Activated T-helper 2 cell treated with anti-CD3 and anti-CD28 coated beads, Interferon-gamma antibody, Interleukin-2, Interleukin-4, amounts not matched to agents 10 μg/mL and 5 μg/mL and 100 μg/mL, durations not matched to agents 14 hours and 24 hours and 36 hours (primary cell): ENCODE measurements at places on chromosomes 4 and X.

DNA sequence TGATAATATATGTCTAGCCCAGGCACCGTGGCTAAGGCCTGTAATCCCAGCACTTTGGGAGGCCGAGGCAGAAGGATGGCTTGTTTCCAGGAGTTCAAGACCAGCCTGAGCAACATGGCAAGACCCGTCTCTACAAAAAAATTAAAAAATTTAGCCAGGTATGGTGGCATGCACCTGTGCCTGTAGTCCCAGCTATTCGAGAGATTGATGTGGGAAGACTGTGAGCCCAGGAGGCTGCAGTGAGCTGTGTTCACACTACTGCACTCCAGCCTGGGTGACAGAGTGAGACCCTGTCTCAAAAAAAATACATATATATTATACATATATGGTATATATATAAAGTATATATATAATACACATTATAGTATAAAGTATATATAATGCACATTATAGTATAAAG, 162.0 kb upstream of the MAB21L2 start:
- no peak overlapping the region for H3K27ac ChIP-seq
- peaks cover 3% of the 10 kb centered on the region for H3K4me1 ChIP-seq
- H3K27me3 ChIP-seq, result no peaks in the 10 kb centered on the region
- DNase-seq, result no peak
- H3K36me3 ChIP-seq, result no peaks in the 10 kb centered on the region
- no peak overlapping the region for H3K4me3 ChIP-seq

GRCh38 chrX:45716750-45717149, 516.1 kb upstream of the DIPK2B start:
- H3K4me1 ChIP-seq, result peaks cover 37% of the 10 kb centered on the region
- H3K4me3 ChIP-seq, result no peak overlapping the region
- H3K27me3 ChIP-seq, result no peaks in the 10 kb centered on the region
- no peak overlapping the region for H3K27ac ChIP-seq
- no peaks in the 10 kb centered on the region for H3K36me3 ChIP-seq

DNA sequence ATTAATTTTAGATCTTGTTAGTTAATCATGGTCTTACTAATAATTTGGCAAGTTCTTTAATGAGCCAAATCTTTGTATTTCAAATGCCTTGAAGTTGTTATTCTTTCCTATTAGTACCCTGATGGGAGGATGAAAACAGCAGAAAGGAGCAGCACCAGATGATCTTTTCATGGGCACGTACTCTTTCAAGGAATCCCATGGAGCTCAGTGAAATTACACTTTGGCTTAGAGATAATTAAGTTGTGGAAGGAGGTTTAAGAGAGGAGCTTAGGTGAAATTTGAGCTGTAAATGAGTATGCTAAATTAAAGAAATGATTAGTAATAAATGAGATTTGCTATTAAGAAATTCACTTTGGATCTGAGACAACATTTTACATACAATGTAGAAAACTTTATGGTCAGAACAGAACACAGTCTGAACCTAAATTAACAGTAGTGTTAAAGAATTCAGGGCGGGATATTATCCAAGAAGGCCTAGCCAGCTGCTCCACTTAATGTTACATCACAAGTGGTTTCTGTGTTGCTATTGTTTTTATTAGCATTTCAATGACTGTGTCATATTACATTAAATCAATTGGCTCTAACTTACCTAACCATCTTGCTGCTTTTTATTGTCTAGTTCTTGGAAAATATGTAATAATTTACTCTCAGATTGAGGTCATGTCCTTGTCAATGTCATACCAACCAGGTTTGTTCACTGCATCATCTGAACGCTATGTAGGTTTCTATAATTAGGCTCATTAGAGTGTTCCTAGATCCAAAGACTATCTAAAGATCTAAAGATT, 3.9 kb downstream of the MTHFD2L start:
- H3K4me1 ChIP-seq, result peaks cover 30% of the 10 kb centered on the region
- peaks cover 4% of the 10 kb centered on the region for H3K27me3 ChIP-seq
- peaks cover 48% of the 10 kb centered on the region for H3K36me3 ChIP-seq
- no peak for DNase-seq
- H3K27ac ChIP-seq, result no peak overlapping the region

DNA sequence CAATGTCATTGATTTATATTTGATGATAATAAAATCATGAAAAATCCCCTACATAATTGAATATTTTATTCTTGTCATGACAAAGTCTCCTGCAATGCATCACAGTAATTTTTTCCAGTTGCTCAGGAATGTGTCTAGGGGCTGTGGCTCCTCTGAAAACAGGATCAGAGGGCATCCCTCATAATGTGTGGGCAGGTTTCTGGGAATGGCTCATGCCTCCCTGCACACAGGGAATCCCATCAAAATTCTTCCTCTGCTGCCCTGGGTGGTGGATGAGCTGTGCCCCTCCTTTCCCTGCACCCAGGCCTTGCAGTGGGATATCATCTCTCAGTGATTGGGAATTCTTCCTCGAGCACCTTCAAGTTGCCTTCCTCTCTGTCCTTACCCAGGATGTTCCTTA, 20.4 kb upstream of the PUDP start:
- no peaks in the 10 kb centered on the region for H3K27me3 ChIP-seq
- H3K36me3 ChIP-seq, result no peaks in the 10 kb centered on the region
- DNase-seq, result no peak
- H3K27ac ChIP-seq, result no peak overlapping the region

DNA sequence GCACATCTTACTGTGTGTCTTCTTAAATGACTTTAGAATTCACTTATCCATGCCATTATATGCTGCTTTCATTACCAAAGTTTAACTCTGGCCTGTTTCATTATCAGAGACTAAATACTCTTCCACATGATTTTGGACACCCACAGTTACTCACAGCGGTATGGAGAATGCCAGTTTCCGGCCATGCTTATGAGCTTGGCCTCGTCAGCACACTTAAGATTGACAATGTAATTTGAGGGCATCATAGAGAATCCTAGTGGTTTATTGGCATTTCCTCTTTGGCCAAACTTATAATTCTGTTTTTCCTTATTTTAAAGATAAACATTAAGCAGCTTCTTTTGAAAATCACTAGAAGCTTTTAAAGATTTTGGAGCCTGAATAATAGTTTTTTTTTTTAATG, 104.5 kb downstream of the IRF2 start:
- H3K4me1 ChIP-seq, result peaks cover 17% of the 10 kb centered on the region
- no peak for DNase-seq
- H3K27me3 ChIP-seq, result no peaks in the 10 kb centered on the region
- H3K27ac ChIP-seq, result no peak overlapping the region

DNA sequence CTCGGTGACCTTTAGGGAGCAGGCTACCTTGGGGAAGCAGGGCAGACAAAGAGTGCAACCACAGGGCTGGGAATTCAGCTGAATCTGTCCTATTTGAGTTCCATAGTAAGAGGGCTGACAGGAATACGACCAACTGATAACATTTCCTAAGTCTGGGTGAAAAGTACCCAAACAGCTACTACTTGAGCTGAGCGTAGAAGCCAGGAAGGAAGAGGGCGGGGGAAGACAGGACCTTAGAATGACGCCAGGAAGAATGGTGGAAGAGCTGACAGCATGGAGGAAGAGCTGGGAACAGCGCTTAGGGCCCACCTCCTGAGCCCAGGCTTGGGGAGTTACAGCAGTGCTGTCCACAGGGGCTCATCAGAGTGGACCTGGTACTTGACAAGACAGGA, 14.4 kb downstream of the MECP2 start:
- H3K27ac ChIP-seq, result peak overlapping the region; percentile 10
- no peak overlapping the region for H3K4me3 ChIP-seq
- H3K27me3 ChIP-seq, result no peaks in the 10 kb centered on the region
- H3K4me1 ChIP-seq, result peaks cover 20% of the 10 kb centered on the region

- H3K4me3 ChIP-seq, result no peak overlapping the region
- peaks cover 14% of the 10 kb centered on the region for H3K4me1 ChIP-seq
- no peaks in the 10 kb centered on the region for H3K36me3 ChIP-seq
- DNase-seq, result no peak
- H3K27ac ChIP-seq, result no peak overlapping the region
Observed at GRCh38 chrX:39726771-39727170, 371.0 kb downstream of the BCOR start.

DNA sequence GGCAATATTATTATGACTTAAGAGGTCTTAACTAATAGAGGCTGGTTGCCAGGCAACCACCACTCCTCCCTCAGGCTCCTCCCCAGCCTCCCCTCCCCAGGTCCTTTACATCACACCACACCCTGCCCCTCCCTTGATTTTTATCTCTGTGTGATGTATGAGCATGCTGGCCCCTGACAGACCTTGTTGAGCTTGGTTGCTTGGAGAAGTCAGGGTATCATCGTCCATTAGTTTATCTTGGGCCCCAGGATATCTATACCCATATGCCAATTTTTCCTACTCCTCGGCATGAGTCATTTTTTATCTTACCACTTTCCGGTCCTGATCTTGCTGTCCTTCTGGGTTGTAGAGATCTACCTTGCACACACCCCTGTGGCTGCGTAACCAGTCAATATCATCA, 2.5 kb downstream of the AKAP4 start:
- H3K27ac ChIP-seq, result no peak overlapping the region
- no peaks in the 10 kb centered on the region for H3K36me3 ChIP-seq
- H3K4me3 ChIP-seq, result no peak overlapping the region
- peaks cover 6% of the 10 kb centered on the region for H3K4me1 ChIP-seq
- peaks cover 7% of the 10 kb centered on the region for H3K27me3 ChIP-seq

DNA sequence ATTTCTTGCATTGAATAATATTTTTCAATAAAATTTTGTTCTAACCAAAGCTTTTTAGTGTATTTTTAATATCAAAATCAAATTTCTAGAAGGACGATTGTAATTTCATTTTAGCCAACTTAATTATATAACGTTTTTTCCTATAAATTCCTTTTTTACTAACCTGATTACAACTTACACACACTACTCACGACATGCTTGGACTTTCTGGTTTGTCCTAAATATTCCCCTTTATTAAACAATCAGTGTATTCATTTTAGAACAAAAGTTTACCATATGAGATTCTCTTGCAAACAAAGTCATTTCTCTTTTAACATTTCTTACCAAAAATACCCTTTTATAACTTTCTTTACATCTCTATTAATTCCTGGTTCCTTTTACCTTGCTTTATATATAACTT, 173.7 kb downstream of the PWWP3B start:
- no peaks in the 10 kb centered on the region for H3K4me1 ChIP-seq
- no peak for DNase-seq
- no peak overlapping the region for H3K27ac ChIP-seq
- H3K27me3 ChIP-seq, result no peaks in the 10 kb centered on the region
- H3K4me3 ChIP-seq, result no peak overlapping the region

- no peak overlapping the region for H3K4me3 ChIP-seq
- no peak for DNase-seq
- no peaks in the 10 kb centered on the region for H3K36me3 ChIP-seq
- peaks cover 2% of the 10 kb centered on the region for H3K27me3 ChIP-seq
Observed at GRCh38 chrX:130915302-130915701, 12.3 kb upstream of the ENOX2 start.

- no peaks in the 10 kb centered on the region for H3K27me3 ChIP-seq
- no peaks in the 10 kb centered on the region for H3K36me3 ChIP-seq
- no peak overlapping the region for H3K27ac ChIP-seq
- H3K4me1 ChIP-seq, result no peaks in the 10 kb centered on the region
- H3K4me3 ChIP-seq, result no peak overlapping the region
Observed at GRCh38 chr4:75101906-75102786, 169.2 kb downstream of the PARM1 start.

- peaks cover 60% of the 10 kb centered on the region for H3K36me3 ChIP-seq
- H3K4me1 ChIP-seq, result peaks cover 24% of the 10 kb centered on the region
- DNase-seq, result no peak
Observed at GRCh38 chr4:3124070-3124767, 49.7 kb downstream of the HTT start.

DNA sequence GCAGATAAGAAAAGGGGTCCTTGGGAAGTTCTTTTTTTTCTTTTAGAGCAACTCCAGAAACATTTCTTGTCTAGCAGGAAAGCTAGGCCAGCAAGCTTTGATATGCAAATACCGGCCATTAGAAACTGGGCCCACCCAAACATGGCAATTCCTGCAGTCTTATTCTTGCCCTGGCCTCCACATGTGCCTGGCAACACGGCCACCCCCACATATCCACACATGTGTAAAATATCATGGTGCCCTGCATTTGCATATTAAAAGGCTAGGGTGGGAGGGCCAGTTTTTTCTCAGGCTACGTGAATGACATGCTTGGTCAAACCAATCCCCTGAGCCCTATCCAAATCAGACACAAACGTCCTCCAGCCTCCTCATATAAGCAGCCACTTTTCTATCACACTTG, 171.7 kb upstream of the ZCCHC13 start:
- no peaks in the 10 kb centered on the region for H3K36me3 ChIP-seq
- no peak overlapping the region for H3K4me3 ChIP-seq
- no peak overlapping the region for H3K27ac ChIP-seq
- DNase-seq, result no peak

DNA sequence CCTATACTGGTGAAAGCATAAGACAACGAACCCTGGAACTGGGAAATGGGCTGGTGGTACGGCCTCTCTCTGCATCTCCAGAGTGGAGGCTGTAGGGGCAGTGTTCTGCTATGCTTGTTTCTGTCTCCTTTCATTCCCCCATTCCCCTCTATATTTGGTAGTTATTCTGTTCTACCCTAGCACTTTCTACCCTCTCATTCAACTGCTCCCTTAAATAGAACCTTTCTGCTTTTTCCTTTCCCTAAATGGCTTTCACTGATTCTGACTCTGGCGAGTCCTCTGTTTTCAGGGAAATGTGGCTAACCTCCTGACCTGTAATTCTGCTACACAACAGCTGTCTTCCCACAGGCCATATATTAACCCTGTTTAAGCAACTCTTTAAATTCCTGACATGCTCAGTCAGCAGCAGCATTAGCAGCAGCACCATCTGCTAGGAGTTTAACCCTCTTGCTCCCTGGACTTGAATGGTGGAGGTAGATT, 94.2 kb downstream of the CXCL13 start:
- DNase-seq, result no peak
- H3K4me3 ChIP-seq, result no peak overlapping the region
- H3K36me3 ChIP-seq, result no peaks in the 10 kb centered on the region

DNA sequence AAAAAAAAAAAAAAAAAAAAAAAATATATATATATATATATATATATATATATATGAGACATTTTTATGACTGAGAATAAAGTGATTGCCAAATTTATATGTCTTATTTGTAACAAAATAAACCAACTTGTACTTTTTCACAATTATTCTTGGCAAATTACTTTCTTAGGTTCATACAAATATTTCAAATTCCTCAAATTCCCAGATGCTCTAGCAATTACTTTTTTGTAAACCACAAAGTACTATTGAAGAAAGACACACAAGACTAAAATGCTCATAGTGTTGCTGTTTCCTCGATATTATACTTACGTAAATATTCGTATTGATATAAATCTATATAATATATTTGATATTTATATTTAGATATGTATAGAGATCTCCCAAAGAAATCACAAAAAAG, 390.0 kb downstream of the FAT4 start:
- H3K4me1 ChIP-seq, result no peaks in the 10 kb centered on the region
- DNase-seq, result no peak
- H3K27me3 ChIP-seq, result no peaks in the 10 kb centered on the region
